ENCODE measurements at places on chromosomes 5 and 9.

GRCh38 chr5:16616536-16617273, at the start of gene RETREG1:
Gene RETREG1 (minus strand): TSS chr5:16616997. CDS start chr5:16616971, 26 bp downstream.
- peak; percentile 74 for DNase-seq

GRCh38 chr9:70256123-70256551, 2.6 kb upstream of the SMC5 start:
- DNase-seq = no peak

DNA sequence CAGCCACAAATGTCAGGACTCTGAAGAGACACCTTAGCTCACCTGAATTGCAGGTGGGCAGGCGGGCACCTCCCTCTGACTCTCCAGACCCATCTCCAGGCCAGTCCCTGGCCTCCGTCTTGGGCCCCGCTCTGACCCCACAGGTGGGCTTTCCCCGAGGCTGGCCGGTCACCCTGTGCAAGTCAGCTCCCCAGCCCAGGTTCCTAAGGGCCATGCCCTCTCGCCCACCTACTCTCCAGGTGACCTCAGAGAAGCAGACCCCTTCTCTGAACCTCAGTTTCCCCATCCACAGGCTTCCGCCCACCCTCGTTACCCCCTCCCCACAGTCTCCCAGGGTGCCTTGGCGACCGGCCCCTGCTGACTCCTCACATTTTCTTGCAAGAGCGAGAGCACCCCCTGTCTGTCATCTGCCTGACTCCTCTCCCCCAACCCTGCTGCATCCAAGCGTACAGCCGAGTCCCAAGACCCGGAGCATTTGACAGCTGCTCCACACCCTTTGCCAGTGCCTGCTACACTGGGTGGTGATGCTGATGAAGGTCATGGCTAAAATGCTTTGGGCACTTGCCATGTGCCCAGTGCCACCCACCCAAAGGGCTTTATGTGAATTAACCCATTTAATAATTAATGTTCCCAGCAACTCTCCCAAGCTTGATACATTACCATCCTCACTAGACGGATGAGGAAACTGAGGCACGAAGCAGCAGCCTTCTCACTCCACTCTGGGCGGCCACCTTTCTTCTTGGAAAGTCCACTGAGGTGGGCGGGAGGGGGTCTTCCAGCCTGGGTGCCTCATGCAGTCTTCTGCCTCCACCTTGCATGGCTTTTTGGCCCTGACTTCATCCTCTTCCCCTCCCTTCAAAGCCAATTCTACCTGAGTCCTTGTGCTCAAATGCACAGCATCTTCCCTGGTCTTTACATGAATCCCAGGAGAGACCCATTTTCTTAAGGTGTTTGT, 51.1 kb upstream of the ORM1 start:
- DNase-seq = no peak

GRCh38 chr5:64506567-64507263, 900 bp downstream of the RGS7BP start:
- DNase-seq = no peak

DNA sequence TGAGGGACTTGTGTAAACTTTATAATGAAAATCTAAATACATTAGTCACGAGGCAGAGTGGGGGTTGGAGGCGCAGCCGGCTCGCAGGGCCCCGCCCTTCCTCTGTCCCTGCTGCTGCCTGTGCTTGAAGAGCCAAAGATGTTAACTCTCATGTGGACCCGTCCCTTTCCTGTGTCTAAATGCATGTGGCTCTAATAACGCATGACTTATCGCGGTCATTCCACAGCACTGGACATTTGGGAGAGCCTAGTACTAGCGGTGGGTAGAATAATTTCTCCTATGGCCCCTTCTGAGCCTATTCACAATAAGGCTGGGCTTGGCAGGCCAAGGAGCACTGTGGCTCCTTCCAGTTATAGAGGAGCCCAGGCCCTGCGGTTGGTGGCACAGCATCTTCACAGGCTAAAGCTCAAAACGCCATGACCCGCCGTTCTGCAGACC, 82.3 kb upstream of the SIMC1 start:
- no peak for DNase-seq

Measured in effector CD4-positive, alpha-beta T cell (primary cell).